Vagina (tissue), 2 donors: ENCODE measurements at places on chromosomes 5 and 9.

GRCh38 chr5:22722491-22722890 lies 130.7 kb downstream of the CDH12 start:
- no peak for DNase-seq

DNA sequence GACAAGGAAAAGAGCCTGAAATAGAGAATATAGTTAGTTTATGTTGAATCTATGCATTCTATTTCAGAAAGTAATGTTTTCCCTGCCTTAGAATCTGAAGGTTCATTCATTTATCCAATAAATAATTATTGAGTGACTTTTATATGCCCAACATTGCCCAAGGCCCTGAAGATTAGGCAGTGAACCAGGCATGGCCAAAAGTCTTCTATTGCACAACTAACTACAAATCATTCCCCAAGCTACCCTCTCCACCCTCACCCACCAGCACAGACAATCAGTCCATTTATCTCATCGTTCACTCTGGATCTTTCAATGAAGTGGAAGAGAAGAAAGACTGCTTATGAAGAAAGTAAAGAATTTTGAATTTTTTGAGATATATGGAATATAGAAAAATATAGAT lies 268.4 kb downstream of the PLK2 start:
- DNase-seq, result no peak

- no peak for DNase-seq
These were observed 765.3 kb upstream of the GRAMD2B start for GRCh38 chr5:125657936-125658335.

GRCh38 chr5:171474230-171474813 lies 54.9 kb downstream of the FGF18 start:
- no peak for DNase-seq

GRCh38 chr5:3394891-3395599 lies 200.6 kb upstream of the IRX1 start:
- DNase-seq, result no peak

DNA sequence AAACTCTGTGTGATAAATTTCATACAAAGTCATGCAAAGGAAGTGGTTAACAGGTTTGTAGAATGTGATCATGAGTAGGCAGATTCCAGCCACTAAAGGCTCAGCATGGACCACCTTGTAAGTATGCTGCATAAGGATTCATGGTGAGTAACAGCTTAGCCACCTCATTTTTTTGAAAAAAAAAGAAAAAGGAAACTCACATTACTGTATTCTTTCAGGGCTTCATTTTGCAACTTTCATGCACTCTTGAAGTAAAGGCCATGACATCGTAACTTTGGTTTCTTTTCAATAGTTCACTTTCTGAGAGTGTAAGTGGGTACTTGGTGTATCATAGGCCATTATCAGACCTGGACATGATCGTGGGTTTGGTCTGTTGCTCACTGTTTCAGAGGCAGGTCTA lies 175.1 kb downstream of the PCSK1 start:
- DNase-seq, result no peak

- no peak for DNase-seq
These were observed 29.5 kb downstream of the RAI14 start for GRCh38 chr5:34685485-34686165.

GRCh38 chr5:119366540-119366881 lies 10.7 kb downstream of the TNFAIP8 start:
- no peak for DNase-seq

GRCh38 chr9:136379891-136380290 lies 6.4 kb upstream of the CARD9 start:
- no peak for DNase-seq

GRCh38 chr9:33752130-33752637 lies 43.2 kb upstream of the PRSS3 start:
- no peak for DNase-seq

- DNase-seq, result no peak
These were observed 486.7 kb downstream of the TMEM232 start for GRCh38 chr5:110239786-110240185.

DNA sequence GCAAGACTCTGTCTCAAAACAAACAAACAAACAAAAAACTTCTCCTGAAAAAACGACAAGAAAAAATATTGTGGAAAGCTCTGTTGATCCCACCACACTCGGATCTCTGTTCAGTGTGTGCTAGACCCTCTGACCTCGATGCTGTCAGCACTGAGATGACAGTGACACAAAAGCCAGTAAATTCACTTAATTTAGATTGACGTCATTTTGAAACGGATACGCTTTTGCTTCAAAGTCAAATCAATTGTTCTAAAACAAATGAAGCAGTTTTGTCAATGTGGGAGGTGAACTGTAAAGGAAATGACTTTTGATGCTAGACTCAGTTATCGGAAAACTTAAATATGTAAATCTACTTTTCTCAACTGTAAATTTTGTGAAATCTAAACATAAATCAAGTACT lies 26.6 kb downstream of the CCT5 start:
- no peak for DNase-seq

DNA sequence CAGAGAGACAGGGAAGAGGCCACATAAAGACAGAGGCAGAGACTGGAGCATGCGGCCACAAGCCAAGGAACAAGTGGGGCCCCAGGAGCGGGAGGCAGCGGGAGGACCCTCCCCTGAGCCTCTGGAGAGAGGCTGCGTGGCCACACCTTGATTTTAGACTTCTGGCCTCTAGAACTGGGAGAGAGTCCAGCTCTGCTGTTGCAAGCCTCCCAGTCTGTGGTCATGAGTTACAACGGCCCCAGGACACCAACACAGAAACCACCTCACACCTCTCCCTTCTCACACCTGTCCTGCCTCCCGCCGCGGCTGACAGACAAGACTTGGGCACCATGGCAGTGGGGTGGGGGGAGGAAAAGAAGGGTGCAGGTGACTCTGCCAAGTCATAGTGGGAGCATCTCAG lies 2.2 kb downstream of the INPP5E start:
- DNase-seq, result no peak

DNA sequence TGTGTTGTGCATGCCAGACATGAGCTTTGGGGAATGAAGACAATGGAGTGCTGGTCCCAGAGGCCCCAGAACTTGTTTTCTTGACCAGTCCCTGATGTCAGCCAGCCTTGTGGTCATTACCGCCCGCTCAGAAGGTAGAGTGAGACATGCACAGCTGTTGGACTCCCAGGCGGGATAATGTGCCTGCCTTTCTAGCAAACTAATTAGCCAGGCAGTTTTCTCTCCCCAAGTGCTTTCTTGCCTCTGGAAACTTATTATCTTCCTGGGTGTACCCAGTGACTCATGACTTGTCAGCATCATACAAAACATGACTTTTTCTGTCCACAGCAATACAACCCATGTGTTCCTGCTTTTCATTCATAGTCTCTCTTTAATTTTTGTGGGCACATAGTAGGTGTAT lies 131.1 kb downstream of the RMI1 start:
- DNase-seq, result no peak

DNA sequence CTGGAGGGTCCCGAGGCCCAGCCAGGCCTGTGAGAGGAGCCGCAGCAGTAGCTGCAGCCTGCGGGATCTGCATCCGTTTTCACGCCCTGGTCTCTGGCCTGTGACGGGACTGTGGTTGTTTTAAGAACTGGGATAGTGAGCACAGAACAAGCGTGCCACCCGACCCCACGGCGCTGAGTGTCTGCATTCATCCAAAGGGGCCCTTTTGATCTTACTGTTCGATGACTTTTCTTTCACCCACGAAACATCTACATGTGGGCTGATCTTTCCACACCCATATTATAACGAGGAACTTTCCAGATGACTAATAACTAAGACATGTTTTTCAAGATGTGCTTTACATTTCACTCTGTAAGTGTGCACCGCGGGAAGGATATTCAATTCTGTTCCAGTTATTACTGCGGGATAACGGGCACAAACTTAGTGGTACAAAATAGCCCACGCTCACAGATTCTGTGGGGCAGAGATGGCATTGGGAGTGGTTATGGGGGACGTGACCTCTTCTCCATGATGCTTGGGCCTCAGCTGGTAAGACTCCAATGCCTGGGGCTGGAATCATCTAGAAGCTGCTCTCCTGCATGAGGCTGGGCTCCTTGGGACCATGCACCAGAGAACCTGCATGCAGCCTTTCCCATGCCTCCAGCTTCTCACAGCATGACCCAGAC lies 165.0 kb downstream of the SYK start:
- DNase-seq, result no peak

- DNase-seq, result no peak
These were observed 58.7 kb downstream of the NXNL2 start for GRCh38 chr9:88593537-88594185.

DNA sequence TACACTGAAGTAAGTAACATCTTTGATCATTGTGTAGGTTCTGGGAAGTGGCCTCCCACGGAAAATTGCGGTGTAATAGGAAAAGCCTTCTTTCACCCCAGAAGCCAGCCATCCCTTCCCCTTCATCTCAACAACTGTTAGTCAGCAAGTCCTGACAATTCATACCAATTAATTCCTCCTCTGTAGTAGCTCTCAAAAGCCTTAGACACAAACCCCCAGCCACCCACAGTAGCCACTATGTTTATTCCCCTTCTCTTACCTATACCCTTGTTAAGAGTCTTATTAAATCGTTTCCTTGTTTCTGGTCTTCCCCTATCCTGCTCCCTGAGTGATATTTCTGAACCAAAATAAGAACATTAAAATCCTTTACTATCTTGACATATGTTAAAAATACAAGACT lies 143.6 kb downstream of the PCSK5 start:
- DNase-seq, result no peak

DNA sequence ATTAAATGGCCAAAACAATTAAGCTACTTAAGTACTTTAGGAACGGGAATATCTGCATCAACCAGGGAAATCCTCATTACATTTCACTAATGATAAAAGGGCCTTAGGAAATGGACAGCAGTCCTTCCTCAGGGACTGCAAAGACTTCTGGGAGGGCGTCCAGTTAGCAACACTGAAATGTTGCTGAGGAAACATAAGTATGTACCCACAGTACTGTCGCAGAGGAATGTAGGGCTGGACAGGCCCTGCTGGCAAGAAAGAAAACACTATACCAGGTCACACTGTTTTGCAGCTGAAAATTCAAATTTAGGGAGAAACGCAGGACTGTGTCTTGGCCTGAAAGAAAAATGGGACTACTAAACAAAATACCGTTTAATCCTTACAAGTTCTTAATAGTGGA lies 1.3 kb downstream of the C5orf15 start:
- no peak for DNase-seq

GRCh38 chr9:4065054-4065453 lies 234.8 kb downstream of the GLIS3 start:
- no peak for DNase-seq

GRCh38 chr9:32735476-32735875 lies 47.9 kb upstream of the TMEM215 start:
- no peak for DNase-seq

GRCh38 chr5:5483880-5484598 lies 61.6 kb downstream of the ICE1 start:
- DNase-seq, result no peak

- DNase-seq, result no peak
These were observed 2.0 kb upstream of the CDC14B start for GRCh38 chr9:96621618-96622017.

GRCh38 chr5:168327994-168328393 lies 36.5 kb downstream of the WWC1 start:
- no peak for DNase-seq

DNA sequence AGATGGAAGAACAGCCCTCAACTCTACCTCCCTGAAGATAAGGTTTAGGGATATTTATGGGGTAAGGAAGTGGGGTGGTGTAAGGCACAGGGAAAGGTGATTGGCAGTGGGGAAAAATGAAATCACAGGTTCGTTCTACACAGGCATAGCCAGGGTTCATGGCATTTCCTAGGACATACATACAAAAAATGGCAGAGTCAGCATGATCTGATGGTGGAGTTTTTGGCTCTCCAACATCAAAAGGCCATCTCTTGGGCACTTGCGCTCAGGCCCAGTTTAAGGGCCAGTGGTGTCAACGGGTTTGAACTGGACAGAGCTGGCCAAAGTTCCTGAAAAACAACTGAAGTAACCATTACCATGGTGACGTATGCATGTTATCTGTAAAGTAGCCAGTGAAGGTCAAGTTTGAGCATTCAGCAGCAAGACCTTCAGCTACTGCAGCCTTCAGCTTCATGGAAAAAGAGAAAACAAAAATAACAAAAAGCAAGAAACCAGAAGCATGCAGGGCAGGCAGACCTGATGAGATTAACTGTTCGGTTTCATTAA lies 92.8 kb downstream of the SMARCA2 start:
- DNase-seq, result no peak

- no peak for DNase-seq
These were observed 47.9 kb upstream of the ZBTB43 start for GRCh38 chr9:126756876-126757415.

GRCh38 chr9:14316602-14317300 lies 2.8 kb upstream of the NFIB start:
- DNase-seq, result no peak

DNA sequence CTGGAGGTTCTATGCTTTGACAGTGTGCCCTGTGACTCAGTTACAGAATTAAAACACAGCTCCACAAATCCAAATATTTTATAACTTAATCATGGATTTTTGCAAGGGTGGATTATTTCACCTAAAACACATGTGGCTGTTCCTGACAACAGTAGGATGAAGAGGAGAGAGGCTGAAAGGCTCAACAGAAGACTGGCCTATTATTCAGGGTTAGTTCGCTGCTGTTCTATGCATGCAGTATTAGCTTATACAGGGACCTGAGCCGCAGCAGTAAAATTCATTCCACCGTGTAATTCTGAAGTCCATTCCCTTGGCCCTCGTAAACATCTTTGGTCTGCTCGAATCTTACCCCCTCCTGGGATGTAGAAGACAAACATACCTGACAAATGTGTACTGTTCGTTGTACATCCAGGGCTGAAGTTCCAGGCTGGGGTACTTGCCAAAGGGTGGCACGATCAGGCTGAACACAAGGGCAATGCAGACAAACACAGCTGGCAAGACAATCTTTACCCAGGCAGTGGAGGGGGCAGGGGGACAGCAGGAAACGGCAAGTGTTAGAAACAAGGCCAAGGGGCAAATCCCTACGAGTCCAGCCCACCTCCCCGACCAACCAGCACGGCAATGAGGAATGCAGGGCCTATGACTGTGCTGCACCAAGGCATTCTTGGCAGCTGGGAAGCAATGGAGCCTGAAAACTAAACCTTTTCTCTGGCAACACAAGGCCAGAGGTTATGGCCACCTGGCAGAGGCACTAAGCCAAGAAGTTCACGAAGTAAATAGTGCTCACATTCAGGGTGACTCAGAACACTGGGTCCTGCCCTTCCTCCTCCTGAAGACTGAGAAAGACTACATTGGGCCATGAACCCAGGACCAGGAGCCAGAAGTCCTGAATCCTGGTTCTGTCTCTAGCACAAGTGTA lies 46.8 kb downstream of the NIPSNAP3B start:
- no peak for DNase-seq

DNA sequence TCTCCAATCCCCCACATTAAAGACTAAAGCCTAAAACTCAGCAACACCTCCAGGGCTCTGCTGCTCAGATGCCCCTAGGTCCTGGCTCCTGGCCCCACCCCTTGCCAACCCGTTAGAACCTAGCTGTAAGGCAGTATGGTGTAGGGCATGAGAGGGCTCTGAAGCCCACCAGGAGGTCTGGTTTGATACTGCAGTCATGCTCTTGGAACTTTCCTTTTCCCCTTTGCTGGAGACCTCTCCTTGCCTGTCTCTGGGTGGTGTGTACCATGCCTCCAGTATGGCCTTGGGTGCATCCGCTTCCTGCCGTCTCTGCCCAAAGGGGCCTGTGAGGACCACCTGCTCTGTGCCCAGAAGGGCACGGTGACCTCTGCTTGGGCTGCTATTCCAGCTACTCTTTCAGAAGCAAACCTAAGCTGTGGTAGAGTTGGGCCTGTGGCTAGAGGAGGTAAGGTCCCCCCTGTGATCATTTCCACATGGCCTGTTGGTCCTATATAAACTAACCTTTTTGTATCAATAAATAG lies 3.5 kb downstream of the TENT4A start:
- DNase-seq, result peak; percentile 55

- no peak for DNase-seq
These were observed 171.1 kb downstream of the ARHGEF28 start for GRCh38 chr5:73797132-73797510.
